Aortic smooth muscle cell (primary cell): ENCODE measurements at places on chromosomes 5 and 9. TPM values are rescaled to one million over a fixed set of nuclear protein-coding genes. Genes with fewer than 3 reads are reported as not detected.

The LMX1B gene
- not detected in 2 replicates for total RNA-seq

The CAPSL gene
- total RNA-seq = not detected in 2 replicates

The ABHD17B gene
- 15.6 and 16.0 TPM in 2 replicates for total RNA-seq

The TLX3 gene
- not detected in 2 replicates for total RNA-seq

The PCDHGB6 gene
- total RNA-seq = 3.3 and 4.7 TPM in 2 replicates

The KLF4 gene
- total RNA-seq = 25.3 and 32.1 TPM in 2 replicates

The IL5 gene
- total RNA-seq = not detected in 2 replicates

The CCDC192 gene
- not detected in 2 replicates for total RNA-seq

The DBH gene
- total RNA-seq = not detected in 2 replicates
